Mammary epithelial cell (primary cell): ENCODE measurements at places on chromosomes 16 and 17. TPM values are rescaled to one million over a fixed set of nuclear protein-coding genes. Genes with fewer than 3 reads are reported as not detected.
A peak's percentile ranks its signal among the peaks of the same experiment; 100 is the strongest.

- no peak for DNase-seq
Measured at GRCh38 chr16:78507576-78507975, 408.1 kb downstream of the WWOX start.

DNA sequence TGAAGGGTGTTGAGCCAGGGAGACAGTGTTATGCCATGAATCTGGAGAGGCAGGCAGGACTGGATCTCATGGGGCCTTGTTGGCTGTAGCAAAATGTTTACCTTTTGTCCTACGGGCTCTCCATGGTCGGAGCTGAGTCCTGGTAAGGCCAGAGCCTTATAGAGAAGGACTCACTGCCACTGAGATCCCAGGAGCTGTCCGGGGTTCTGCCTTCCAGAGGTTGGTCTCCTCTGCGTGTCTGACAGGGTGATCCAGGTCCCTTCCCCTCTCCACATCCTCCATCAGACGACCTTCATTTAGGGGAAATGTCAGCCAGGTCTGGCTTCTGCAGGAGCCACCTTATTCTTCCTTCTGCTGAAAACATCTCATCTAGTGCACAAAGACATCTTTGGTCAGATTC is 285.2 kb upstream of the N4BP1 start:
- no peak for DNase-seq

- no peak for DNase-seq
Measured at GRCh38 chr17:77440560-77440981, 299.8 kb downstream of the SEC14L1 start.

DNA sequence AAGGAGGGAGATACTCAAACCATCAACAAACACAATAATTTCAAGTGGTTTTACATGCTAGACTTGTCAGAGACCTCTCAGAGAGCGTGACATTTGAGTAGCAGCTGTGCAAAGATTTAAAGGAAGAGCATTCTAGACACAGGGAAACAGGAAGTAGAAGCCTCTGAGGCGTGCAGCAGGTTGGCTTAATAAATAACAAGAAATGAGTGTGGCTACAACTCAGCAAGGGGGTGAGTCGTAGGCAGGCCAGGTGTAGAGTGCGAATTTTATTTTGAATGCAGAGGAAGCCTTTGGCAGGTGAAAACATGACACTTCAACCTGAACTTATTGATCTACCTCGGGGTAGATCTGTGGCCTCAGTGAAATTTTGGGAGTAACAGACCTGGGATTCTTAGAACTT is 73.2 kb upstream of the MRTFB start:
- peak; percentile 16 for DNase-seq

DNA sequence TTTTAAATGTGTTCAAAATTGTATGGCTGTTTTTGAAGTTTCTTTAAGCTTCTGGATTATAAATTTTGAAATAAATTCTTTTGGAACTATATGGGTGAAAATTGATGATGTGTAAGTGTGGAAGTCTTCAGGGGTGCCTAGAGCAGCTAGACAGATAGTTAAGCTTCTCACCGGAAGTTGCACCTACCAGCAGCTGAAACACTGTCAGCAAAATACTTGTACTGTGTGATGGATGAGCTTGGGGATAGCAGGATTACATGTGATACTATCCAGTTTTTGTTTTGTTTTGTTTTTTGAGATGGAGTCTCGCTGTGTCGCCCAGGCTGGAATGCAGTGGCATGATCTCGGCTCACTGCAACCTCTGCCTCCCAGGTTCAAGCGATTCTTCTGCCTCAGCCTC is 19.7 kb downstream of the RBL2 start:
- DNase-seq, result no peak

DNA sequence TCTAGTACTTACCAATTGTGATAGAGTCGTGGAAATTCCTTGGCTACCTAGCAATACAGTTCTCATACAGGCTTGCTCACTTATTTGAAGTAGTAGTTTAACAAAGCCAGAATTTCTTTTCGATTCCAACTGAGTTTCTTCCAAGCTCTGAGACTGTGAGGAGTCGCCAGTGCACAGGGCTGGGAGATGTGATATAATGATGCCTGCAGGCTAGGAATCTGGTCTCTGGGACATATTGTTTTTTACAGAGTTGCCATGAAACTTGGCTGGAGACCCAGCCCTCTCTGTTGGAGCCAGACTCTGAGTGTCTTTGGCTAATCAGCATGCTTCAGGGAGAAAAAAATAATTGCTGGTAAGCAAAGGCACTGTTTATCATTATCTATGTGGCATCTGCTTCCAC is 698.8 kb upstream of the GOT2 start:
- DNase-seq, result no peak

DNA sequence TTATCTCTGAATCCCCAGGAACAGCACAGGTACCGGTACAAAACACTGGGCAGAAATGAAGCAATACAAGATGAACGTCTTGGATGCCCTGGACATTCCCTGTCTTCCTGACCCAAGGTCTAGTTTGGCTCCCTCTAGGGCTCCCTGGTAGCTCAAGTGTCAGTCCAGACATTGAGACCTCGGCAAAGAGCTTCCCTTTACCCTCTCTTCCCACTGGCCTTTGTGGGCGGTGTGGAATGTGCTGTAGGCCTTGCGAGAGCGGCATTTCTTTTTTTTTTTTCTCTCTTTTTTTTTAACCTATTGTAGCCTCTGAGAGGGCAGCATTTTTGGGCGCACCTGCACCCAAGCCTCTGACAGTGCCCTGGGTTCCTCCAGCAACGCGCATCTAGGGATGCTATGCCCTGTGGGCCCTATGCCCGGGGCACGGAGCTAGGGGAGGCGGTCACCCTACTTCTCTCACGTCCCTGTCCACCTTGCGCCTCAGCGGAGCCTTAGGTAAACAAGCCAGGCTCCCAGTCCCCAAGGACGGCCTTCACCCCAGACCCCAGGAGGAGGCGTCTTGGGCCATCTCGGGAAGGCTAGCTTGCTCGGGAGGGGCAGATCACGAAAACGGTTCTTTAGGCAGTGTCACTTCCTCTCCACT is 1.2 kb upstream of the NFATC3 start:
- no peak for DNase-seq

- DNase-seq, result no peak
Measured at GRCh38 chr16:81280393-81280792, 34.4 kb upstream of the GAN start.

DNA sequence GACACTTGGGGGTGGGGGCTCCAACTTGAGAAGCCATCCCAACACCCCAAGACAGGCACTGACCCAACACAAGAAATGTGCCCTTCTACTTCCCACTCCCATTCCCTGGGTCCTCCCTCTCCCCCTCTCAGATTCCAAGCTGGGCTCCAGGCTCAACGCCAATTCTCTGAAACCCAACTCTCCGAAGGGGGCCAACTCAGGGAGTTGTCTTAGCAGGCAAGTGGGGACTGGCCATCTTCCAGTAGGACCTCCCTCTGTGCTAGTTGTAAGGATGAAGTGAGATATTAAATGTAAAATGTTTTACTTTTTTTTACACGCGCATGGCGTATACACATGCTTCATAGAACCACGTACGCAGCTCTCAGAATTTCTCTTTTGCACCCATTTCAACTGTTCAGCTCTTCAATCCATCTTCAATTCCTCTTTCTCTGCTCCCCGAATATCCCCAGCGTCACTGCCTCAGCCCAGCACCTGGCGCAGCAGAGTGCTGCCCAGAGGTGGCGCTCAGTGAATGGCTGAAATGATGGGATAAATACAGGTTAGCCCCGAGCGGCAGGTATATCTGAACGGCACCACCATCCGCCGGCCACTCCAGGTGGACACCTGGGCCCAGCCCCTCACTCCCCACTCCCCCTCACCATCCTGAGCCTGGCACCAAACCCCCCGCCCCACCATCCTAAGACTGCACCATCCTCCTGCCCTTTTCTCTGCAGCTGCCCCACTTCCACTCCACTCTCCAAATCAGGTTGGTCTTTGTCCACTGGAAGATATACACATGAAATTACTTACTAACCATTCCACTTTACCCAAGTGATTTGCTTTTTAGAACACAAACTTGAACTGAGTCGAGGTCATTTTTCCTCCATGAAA is 43.9 kb upstream of the TNRC6C start:
- DNase-seq, result no peak

DNA sequence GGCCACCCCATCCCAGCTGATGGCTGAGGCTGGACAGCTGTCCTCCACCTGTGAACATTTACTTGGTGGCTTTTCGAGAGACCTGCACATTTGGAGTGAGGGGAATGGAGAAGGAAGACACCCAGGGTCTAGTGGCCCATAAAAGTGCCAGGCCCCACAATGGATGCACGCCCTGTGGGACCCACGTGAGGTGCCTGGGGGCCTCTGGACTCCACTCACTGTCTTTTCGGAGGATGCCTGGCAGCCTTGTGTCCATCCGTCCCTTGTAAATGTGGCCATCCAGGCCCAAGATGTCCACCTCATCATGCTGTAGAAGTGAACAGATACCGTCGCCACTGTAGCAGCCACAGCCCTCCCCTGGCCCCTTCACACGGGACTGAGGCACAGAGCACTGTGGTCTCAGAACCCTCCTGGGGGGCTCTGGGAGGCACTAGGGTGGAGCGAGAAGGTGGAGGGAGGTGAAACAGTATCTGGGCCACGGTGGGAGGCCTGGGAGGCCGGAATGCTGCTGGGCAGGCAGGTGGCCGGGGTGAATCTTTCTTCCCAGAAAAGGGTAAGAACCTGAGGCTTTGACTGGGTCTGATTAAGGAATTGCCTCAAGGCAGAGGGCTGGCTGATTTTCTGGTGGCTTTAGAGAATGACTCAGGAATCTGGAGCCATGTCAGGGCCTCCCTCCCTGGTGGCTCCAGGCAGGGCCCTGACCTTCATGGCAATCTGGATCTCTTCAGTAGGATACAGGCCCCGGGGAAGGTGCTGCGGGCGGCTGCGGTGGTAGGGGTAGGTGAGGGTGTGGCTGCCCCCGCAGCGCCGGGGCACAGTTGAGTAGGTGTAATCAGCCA is 11.5 kb downstream of the UBALD2 start:
- DNase-seq, result no peak

DNA sequence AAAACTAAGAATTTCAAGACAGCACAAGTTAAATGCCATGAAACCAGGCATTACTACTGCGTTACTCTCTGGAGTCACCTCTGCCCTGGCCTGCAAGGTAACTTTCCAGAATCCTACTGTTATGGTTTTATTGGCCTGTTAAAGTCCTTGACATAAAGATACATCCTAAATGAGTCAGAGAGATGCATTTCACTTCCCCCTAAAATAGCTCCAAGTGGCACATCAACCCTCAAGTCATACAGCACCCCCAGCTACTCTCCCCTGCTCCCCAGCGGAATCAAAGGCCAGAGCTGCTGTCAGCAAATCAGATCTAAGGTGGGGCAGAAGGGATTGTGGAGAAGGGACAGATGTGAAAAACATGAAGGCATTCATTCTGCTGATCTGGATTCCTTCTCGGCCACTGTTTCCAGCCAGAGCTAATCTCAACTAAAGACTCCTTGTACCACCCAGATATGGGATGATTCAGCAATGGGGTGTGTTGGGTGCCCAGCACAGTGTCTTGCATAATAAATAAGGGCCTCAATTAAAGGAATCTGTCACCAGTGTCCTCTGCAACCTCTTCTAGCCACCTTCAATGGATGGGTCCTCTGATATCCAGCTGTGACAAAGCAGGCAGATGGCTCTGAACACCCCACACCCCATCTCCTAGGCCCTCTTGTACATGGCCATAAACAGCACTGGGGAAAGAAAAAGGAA is 8.5 kb upstream of the CCL1 start:
- no peak for DNase-seq

- no peak for DNase-seq
Measured at GRCh38 chr16:2821487-2822157, 4.6 kb downstream of the PRSS21 start.

- no peak for DNase-seq
Measured at GRCh38 chr17:6461792-6462524, 17.7 kb downstream of the PIMREG start.

- DNase-seq, result peak; percentile 81
Measured at GRCh38 chr16:67910158-67910557, 17.1 kb downstream of the PSKH1 start.

DNA sequence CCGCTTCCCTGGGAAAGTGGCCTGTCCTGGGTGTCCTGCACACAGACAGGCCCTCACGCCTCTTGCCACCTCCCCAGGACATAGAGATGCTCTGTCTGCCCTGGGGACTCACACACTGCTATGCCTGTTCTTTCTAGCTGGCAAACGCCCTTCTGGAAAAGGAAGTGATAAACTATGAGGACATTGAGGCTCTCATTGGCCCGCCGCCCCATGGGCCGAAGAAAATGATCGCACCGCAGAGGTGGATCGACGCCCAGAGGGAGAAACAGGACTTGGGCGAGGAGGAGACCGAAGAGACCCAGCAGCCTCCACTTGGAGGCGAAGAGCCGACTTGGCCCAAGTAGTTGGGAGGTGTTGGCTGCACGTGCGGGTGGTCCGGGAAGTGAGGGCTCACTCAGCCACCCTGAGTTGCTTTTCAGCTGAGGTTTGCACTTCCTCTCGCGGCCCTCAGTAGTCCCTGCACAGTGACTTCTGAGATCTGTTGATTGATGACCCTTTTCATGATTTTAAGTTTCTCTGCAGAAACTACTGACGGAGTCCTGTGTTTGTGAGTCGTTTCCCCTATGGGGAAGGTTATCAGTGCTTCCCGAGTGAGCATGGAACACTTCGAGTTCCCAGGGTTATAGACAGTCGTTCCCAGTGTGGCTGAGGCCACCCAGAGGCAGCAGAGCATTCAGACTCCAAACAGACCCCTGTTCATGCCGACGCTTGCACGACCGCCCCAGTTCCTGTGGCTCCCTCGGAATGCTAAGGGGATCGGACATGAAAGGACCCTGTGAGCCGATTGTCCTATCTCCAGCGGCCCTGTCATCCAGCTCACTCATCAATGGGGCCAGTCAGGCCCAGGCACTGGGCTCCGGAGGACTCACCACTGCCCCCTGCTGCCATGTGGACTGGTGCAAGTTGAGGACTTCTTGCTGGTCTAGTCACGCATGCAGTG is 3.5 kb upstream of the RPL13 start:
- peak; percentile 56 for DNase-seq

- no peak for DNase-seq
Measured at GRCh38 chr17:58268774-58269556, 11.8 kb downstream of the MPO start.

GRCh38 chr17:2906901-2907300 is 110.7 kb downstream of the RAP1GAP2 start:
- no peak for DNase-seq

DNA sequence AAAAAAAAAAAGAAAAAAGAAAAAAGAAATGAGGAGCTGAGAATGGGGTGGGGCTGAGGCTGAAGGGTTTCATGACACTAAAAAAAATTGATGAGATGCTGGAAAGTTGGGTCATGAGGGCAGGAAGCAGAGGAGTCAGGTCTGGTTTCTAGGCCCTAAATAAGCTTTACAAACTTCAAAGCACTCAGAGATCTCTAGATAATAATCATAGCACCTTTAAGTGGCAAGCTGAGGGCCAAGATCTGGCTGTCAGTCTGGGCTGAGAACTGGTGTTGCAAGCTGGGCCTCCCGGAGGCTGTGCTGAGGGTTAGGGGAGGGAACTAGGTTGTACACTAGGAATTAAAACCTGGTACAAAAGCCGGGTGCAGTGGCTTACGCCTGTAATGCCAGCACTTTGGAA is 6.4 kb downstream of the ZNF764 start:
- DNase-seq, result no peak

UQCRC2 gene
- total RNA-seq, result 171 and 205 TPM in 2 replicates

EVPL gene
- total RNA-seq, result 2.5 and 6.2 TPM in 2 replicates

SECTM1 gene
- 2.7 TPM for total RNA-seq

FLII gene
- total RNA-seq, result 301 TPM

CIBAR2 gene
- not detected in 2 replicates for total RNA-seq

CACNG1 gene
- not detected in 2 replicates for total RNA-seq

SPIRE2 gene
- 4.1 and 7.1 TPM in 2 replicates for total RNA-seq

MMP25 gene
- total RNA-seq, result 0.40 and 0.54 TPM in 2 replicates

HBA2 gene
- total RNA-seq, result not detected

ABCC11 gene
- 0.19 and 0.47 TPM in 2 replicates for total RNA-seq

AGRP gene
- total RNA-seq, result not detected in 2 replicates

KRTAP2-1 gene
- not detected for total RNA-seq

RUNDC3A gene
- 1.3 and 1.8 TPM in 2 replicates for total RNA-seq

CES4A gene
- 2.7 TPM for total RNA-seq

CCL11 gene
- total RNA-seq, result not detected
